ENCODE measurements at places on chromosomes 7 and 10. TPM values are rescaled to one million over a fixed set of nuclear protein-coding genes. Genes with fewer than 3 reads are reported as not detected.

DNA sequence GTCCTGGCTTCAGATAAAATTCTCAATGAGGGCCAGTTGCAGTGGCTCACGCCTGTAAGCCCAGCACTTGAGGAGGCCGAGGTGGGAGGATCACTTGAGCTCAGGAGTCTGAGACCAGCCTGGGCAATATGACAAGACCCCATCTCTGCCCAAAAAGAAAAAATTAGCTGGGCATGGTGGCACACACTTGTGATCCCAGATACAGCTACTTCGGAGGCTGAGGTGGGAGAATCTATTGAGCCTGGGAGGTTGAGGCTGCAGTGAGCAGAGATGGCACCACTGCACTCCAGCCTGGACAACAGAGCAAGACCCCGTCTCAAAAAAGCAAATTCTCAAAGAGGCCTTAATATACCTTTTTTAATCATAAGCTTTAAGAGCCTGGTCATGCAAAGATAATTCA is 142.9 kb downstream of the CUX1 start:
- no peak for DNase-seq

- DNase-seq: no peak
Observed at GRCh38 chr7:147829016-147829415, 761.5 kb upstream of the C7orf33 start.

GRCh38 chr7:10225275-10225674 is 748.4 kb upstream of the PHF14 start:
- no peak for DNase-seq

Gene SLC26A3
- 0.45 TPM for total RNA-seq

- no peak for DNase-seq
Observed at GRCh38 chr10:17210361-17210760, 8.9 kb upstream of the TRDMT1 start.

- DNase-seq: no peak
Observed at GRCh38 chr7:5589819-5590595, 166.4 kb upstream of the TNRC18 start.

DNA sequence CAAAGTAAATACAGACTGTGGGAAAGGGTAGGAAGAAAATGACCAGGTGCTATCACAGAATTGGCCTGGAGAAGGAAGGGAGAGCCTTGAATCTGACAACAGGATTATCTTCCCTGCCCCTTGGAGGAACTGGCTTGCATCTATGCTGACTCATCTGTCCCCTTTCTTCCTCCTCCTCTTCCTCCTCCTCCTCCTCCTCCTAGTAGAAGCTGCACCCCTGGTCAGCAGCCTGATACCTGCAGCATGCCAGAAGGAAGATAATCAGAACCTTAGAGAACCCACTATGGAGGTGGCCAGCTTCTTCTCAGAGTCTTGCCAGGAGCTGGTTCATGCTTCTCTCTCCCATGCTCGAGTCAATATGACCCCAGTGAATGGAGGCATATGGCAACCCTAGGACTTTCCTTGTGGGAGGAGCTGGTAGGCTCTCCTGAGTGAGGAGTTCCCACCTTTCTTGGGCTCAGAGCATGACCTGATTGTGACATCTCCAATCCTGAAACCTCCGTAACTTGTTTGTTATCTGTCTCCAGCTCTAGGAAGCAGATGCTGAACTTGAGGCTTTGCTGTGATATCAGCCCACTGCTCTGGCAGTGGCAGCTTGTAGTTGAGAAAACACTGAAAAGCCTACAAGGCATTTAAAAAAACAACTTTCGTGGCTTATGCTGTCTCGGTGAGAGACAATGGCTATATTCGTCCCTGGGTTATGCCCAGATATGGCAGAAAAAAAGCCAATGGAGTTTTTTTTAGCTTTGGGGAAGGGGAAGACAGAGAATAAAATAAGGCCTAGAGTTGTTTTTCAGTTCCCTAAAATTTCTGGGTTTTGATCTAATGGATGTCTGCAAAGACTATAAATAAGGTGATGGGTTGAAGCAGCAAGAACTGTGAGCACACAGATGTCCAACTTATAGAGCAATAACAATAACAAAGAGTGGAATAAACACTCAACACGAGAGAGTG is 60.6 kb downstream of the CDHR3 start:
- peak; percentile 45 for DNase-seq

Gene KNDC1
- 0.13 TPM for total RNA-seq

Gene SFTPA1
- not detected for total RNA-seq

GRCh38 chr10:88253128-88253527 is 330.0 kb downstream of the RNLS start:
- DNase-seq: no peak

GRCh38 chr7:18648849-18649758 is 153.6 kb downstream of the HDAC9 start:
- DNase-seq: no peak

DNA sequence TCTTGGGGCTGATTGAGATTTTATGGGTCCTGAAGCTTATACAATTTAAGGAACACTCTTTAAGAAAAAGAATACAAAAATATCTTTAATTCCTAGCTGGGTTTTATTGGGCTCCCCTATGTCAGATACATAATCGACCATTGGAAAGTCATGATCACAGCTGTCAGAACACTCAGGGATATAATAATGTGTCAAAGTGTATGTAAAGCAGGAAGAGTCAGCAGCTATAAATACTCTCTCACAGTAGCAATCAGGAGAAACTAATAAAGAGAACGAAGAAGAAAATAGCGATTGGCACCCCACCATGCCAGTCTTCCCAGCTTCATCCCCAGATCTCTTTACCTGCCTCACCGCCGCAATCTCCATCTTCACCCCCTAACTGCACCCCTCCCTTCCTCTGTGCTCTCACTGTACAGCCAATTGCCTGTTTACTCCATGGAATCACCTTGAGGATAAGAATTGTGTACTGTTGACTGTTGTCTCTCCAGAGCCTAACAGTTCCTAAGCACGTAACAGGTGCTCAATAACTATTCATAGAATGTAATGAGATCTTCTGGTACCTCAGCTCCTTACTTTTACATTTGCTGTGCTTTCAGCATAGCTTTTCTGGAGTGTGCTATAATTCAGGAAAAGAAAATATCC is 24.0 kb upstream of the WNT8B start:
- no peak for DNase-seq

DNA sequence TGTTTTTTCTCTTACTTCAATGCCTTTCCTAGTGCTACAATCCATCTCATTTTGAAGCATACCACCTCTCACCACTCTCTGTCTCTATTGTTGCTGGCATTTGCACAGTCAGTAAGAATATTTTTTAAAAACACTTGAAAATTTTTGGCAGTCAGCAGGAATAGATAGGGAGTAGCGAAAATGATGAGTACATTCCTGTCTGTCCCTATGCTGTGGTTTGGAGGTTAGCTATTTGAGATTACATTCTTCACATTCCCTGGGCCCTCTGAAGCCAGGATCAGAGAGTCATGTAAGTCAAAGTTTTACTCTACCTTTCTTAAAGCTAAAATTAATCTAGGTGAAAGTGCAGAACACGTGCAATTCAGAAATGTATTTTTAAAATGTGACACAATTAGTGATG is 53.0 kb upstream of the MAGI2 start:
- no peak for DNase-seq

Gene VIPR2
- 4.6 TPM for total RNA-seq

GRCh38 chr10:50293513-50294313 is 42.4 kb upstream of the ASAH2 start:
- no peak for DNase-seq

Gene IFRD1
- total RNA-seq: 82.6 TPM

DNA sequence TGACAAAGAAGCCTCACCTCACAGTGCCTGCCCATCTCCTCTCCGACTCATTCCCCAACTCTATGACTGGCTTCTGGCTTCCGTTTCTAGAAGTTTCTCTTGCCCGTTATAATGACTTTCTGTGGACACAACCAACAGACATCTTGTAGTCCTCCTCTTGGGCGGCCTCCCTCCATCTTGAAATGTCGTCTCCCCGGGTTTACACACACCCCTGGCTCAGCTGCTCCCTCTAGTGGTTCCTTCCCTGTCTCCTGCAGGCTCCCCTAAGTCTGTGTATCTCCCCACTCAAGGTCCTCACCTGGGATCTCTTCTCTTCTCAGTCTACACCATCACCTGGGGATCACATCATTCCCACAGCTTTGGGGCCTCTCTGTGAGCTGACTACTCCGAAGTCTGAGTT is 123.4 kb upstream of the NEBL start:
- DNase-seq: no peak

- no peak for DNase-seq
Observed at GRCh38 chr10:7265396-7266123, 145.3 kb downstream of the SFMBT2 start.

GRCh38 chr7:55593515-55594318 is 21.4 kb upstream of the VOPP1 start:
- no peak for DNase-seq

Gene KCND2
- 2.9 TPM for total RNA-seq

Gene TRPV6
- total RNA-seq: not detected

Gene HMX2
- total RNA-seq: not detected

Gene PTF1A
- total RNA-seq: not detected

DNA sequence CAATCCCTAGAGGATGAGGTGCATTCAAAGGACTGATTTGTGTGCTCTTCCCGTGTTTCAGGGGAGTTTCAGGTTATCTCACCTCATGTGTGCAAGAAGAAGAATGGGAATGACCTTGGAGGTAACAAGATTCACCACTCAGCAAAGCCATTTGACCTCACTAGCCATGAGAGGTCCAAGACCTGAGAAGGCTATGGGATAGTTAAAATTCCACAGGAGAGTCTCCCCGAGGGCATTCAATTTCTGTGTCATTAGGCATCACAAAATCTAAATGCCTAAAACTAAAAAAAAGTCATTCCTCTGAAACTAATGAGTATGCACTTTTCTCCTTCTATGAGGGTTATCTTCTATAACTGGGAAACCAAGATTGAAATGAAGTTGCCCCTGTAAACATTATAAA is 433.4 kb downstream of the KCNMA1 start:
- no peak for DNase-seq

DNA sequence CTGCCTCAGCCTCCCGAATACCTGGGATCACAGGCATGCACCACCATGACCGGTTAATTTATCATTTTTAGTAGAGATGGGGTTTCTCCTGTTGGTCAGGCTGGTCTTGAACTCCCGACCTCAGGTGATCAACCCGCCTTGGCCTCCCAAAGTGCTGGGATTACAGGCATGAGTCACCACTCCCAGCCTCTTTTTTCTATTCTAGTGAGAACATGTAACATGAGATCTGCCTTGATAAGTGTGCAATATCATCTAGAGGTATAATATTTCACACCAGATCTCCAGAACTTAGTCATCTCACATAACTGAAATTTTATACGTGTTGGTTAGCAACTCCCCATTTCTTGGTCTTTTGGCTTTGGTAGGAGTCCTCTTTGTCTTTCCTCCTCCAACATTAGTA is 656.9 kb downstream of the CNTNAP2 start:
- no peak for DNase-seq

DNA sequence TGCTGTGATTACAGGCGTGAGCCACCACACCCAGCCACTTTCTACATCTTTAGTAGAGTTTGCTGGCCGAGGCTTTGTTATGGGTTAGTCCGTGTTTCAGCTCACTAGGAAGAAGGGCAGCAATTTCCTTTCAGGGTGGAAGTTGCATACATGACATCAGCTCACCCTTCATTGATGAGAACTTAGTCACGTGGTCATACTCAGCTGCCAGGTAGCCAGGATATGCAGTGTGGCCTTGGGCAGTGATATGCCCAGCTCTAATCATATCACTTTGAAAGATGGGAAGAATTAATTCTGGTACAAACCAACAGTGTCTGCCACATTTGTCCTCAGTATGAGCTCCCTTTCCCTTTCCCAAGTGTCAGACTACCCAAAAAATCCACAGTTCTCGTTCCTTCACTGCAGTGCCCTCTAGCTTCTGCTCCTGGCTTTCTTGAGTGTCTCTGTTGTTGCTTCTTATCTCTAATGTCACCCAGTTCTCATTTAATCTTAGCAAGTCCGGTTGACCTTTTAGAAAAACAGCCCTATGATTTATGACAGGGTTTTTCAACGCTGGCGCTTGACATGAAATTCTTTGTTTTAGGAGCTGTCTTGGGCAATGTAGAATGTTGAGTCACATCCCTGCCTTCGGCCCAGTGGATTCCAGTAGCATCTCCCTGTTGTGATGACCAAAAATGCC is 108.7 kb upstream of the ITGB1 start:
- DNase-seq: no peak

- peak; percentile 43 for DNase-seq
Observed at GRCh38 chr7:157670490-157671357, 333.9 kb downstream of the DNAJB6 start.

DNA sequence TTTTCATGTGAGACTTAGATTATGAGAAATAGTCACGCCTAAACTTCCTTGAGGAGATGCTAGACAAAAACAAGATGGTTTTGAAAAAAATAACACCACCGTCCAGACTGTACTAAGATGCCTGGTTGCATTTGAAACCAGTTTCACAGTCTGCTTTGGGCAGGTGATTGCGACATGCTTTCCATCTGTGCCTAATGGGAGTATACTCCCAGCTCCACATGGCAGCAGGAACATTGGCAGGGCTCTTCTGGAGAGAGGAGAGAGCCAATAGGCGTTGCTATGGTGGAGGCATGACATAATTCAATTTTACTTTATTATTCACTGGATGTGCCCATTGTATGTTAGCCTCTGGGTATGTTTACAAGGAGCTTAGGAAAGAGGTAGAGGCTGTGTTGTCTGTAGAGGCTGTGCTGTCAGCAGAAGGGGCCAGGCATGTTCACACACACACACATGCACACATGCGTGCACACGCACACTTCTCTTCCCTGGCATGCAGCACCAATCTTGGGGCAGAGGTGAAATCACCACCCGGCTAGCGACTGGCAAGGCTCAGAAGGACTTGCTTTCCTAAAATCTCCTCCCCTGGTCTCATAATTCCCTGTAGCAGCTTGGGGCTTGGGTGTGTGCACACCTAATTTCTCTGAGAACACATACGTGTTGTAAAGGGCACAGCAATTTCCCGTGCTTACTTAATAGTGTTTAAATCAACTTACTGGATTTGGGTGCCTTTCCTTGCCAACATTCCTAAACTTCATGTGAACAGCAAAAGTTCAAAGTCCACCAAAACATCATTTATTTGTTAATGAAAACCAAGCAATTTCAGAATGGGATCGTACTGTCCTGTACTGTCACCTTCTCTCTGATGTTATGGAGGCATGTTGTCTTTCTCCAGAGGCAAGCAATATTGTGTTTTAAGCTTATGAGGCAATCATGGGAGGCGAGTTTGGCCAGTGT is 162.1 kb downstream of the TCF7L2 start:
- DNase-seq: no peak

Gene LIPF
- not detected for total RNA-seq

- DNase-seq: peak; percentile 78
Observed at GRCh38 chr7:45177801-45178200, 20.2 kb downstream of the RAMP3 start.

Gene GLI3
- 25.5 TPM for total RNA-seq
